Activated CD4-positive, alpha-beta T cell treated with anti-CD3 and anti-CD28 coated beads for 4 hours (primary cell): ENCODE measurements at places on chromosomes 2 and 18.
A peak's percentile ranks its signal among the peaks of the same experiment; 100 is the strongest.

- DNase-seq, result no peak
Observed at GRCh38 chr2:187577310-187577709, 23.1 kb upstream of the TFPI start.

- no peak for DNase-seq
Observed at GRCh38 chr18:42471885-42472284, 516.9 kb downstream of the PIK3C3 start.

GRCh38 chr2:179248024-179248348 is 16.6 kb downstream of the SESTD1 start:
- DNase-seq, result no peak

DNA sequence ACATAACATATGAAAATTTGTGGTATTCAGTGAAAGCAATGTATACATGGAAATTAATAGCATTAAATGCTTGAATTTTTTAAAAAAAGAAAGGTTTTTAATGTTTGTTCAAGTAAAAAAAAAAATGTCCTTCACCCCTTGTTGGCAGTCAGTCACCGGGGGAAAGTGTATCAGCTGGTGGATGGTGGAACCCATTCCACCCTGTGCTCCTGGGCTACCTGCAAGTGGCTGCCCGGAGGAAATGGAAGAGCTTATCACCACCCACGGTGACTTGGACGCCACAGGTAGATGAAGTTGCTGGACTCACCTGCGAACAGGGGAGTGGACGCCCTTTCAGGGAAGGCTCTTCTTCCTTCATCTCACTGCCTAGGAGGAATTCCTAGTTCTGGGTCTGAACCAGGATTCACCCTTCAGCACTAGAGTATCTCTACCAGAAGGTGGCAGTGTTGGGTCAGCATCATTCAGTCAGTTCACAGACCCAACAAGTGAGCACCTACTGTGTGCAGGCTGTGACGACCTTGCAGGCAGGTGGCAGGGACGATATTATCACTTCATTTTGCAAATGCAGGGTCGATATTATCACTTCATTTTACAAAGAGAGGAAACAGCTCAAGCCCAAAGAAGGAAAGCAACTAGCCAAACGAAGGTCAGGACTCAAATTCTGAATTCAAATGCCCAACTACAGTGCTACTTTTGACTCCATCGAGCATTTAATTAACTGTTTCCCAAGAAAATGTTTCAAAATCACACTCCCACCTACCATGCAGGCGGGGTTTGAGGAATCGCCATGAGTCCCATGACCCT is 35.8 kb downstream of the CIB4 start:
- peak; percentile 23 for DNase-seq

DNA sequence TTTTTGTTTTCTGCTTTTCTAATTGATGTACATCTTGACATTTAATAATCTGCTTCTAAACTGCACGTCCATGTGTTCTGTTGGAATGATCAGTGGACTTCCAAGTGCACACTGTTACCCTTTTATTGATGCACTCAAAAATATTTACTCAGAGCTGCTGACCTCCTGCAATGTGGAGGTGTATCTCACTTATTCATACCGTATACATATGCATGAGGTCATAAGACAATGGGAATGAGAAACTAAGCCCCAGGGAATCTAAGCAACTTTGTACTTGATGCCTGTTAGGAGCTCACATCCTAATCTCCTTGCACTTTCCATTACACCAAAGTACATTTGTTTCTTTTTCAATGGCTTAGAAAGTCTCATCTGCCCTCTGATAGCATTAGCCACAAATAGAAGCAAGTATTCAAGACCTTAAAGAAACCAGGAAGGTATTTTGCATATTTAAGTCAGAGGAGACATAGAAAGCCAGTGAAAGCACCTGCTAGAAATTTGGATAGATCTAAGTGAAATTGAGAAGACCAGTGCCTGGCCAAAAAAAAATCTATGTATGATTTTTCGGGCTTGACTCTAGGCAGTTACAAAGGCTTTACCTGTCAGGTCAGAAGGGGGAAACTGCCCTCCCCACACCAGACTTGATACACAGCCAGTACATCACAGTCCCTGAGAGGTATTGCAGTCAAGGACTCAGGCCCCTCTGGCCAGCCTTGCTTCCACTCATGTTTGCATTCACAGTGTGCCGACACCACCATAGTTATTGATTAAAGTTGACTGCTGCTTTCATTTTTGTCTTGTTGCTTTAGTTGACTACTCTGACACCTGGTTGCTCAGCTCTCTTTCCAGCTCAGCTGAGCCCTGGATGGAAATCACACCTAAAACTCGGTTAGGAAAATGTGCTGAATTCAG is 391.7 kb upstream of the CYRIA start:
- DNase-seq, result no peak

GRCh38 chr2:39541011-39541930 is 104.2 kb upstream of the MAP4K3 start:
- no peak for DNase-seq

DNA sequence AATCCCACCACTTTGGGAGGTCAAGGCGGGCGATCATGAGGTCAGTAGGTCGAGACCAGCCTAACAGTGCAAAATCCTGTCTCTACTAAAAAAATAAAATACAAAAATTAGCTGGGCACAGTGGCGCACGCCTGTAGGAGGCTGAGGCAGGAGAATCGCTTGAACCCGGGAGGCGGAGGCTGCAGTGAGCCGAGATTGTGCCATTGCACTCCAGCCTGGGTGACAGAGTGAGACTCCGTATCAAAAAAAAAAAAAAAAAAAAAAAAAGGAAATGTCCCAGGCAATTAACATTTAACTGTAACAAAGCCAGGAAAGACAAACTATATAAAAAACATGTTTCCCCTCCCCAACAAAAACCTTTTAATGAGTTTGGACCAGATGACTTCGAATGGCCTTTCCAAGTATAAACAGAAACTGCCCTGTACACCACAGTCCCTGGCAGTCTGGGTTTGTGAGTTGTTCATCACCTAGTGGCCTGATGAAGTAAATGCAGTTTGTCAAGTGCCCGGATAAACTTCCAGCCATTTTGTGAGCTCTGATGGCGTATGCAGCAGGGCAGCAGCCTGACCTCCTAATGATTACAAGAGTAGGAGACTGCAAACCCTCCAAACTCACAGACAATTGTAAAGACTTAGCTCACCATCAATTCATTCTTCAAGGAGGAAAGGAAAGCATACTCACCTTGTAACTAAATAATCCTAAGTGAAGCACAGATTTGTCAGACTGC is 16.6 kb upstream of the PCBP1 start:
- peak; percentile 62 for DNase-seq
